ENCODE measurements at places on chromosomes 11 and 22.

DNA sequence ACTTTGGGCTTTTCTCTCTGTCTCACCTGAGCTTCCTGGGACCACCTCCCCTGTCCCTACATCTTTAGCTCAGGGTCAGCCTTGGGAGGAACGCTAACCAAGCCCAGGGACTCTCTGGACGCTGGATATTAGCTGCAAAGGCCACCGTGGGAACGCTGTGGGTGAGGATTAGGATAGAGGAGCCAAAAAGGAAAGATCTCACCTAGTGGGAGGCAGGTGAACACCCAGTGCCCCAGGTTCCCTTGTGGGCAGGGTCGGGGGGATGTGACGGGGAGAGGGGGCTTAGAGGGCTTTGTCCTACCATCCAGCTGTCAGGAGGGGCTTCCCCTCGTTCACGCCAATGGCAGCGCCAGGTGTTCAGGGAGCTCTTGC, 50.2 kb downstream of the LINC01488 start:
- DNase-seq: no peak

DNA sequence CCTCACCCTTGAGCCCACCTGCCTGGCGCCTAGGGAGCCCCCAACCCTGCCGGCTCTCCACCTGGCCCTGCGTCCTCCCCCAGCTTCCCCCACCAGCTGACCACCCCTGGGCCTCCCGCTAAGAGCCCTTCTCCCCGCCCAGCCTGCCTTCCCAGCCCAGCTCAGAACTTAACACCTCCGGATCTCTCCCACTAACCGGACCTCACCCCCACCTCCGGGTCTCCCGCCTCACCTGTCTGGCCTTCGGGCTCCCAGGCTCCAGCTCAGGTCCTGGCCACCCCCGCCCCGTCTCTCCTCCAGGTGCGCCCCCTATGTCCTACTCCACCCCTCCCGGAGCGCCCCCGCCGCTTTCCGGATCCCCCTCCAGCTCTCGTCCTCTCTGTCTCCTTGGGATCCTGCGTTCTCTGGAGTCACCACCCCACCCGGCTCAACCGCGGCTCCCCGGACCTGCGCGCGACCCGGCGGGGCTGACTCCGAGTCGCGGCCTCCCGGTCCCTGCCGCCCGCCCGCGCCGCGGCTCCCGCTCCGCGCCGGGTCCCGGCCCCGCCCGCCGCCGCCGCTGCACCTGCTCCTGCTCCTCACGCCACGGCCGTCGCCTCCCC, at the start of gene KCNJ11:
Gene KCNJ11, minus strand, starts transcription at position 51 of the 602 bp plus-strand sequence. CDS start 568 bp downstream, outside the sequence.
- no peak for DNase-seq

DNA sequence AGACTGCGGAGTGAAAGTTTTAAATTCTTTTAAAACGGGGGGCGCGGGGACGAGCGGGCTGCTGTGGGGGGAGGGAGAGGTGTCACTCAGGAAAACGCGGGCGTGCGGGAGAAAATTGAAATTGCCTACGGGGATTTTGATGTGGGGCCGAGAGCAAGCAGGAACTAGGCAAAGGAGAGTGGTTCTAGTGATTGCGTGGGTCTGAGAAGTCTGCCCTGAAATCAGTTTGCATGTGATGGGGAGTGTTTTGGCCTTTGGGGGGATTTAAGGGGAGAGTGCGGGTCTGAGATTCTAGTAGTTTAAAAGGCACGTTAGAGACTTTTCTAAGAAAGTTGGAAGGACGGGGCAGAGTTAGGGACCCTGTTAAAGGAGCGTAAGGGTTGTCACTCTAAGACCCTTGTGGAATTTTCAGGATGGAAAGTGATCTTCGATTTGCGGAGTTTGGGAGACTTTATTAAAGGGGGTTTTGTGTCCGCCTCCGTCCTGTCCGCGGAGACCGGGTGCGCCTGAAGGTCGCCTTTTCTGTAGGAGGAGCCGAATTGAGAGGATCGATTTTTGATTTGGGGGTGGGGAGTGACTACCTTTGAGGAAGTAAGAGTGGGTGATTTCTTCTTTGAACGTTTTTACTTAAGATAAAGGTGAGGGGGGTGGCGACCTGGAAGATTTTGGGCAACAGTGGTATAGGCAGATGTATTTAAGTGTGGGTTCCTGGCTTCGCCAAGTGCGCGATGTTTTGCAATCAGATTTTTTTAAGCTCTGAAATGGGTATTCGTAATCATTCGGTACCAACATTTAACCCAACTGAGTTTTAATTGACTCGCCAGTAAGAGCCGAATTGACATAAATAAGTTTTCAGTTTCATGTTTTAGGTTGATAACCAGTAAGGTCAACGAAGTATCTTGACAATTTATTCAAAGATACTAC, 1.1 kb downstream of the EED start:
- DNase-seq: no peak

GRCh38 chr11:126319374-126319740, 15.5 kb downstream of the DCPS start:
- no peak for DNase-seq

GRCh38 chr22:43510281-43511070, 98.7 kb downstream of the MPPED1 start:
- DNase-seq: no peak

DNA sequence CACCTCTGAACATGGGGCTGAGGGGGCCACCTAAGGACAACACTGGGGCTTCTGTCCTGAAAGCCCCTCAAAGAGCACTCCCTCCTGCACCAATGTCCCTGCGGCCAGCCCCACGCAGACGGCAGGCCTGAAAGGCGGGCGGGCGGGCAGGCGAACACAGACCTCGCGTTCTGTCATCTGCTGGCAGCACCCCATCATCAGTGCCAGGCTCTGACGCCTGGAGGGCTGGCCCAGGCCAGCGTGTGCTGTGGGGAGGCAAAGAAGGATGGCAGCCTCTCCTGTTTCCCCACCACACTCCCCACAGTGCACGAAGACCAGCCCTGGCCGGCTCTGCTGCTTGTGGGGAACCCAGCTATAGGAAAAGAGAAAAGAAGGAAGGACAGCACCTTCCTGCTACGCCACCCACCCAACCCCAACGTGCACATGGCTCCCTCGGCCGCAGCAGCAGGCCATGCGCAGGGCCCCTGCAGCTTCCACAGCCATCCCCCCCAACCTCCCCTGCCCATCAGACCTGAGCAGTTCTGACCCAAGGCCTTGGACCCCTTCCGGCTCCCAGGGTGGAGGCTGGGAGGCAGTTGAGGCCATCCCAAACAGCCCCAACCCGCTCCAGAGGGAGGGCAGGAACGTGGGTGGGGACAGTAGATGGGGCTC, 3.5 kb downstream of the SBF1 start:
- no peak for DNase-seq

GRCh38 chr11:65699306-65699705, 12.7 kb upstream of the KAT5 start:
- DNase-seq: no peak

GRCh38 chr22:49933236-49934159, 15.1 kb downstream of the CRELD2 start:
- DNase-seq: no peak

DNA sequence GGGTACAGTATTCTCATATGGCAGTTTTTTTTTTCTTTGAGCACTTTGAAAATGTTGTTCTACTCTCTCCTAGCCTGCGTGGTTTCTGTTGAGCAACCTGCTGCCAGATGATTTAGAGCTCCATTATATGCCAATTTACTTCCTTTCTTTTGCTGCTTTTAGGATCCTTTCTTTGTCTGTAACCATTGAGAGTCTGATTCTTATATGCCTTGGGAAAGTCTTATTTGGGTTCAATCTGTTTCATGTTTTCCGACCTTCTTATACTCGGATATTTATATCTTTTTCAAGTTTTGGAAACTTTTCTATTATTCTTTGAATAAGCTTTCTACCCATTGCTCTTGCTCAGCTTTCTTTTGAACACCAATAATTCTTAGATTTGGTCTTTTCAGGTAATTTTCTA, 138.1 kb upstream of the RAG2 start:
- no peak for DNase-seq

DNA sequence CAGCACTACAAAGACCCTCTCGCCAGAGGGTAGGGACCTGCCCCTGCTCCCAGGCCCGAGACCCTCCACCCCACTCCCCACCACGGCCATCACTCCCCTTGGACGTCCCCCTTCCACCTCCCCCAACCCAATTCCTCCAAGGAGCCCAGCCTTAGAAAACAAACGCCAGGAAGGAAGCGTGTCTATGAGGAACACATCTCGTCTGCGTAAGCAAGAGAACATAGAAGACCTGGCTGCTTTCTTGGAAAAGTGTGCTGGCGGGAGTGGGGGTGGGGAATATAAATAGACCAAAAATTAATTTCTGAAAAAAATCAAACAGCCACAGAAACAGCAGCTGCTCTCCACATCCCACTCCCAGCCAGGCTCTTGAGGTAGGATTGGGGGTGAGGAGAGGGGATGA, 23.9 kb upstream of the IGSF9B start:
- DNase-seq: no peak
